Kidney (tissue), 22 donors: ENCODE measurements at places on chromosomes 4 and X. TPM values are rescaled to one million over a fixed set of nuclear protein-coding genes. Genes with fewer than 3 reads are reported as not detected.

PASD1 gene
- not detected for total RNA-seq

GPR119 gene
- total RNA-seq = not detected

GAGE1 gene
- total RNA-seq = not detected

RBMXL3 gene
- not detected for total RNA-seq

PAGE4 gene
- not detected for total RNA-seq

EDA2R gene
- 2.5 TPM for total RNA-seq

- no peaks in the 10 kb centered on the region for H3K4me1 ChIP-seq
- H3K27ac ChIP-seq = no peak overlapping the region
- no peaks in the 10 kb centered on the region for H3K27me3 ChIP-seq
- H3K4me3 ChIP-seq = no peak overlapping the region
- DNase-seq = no peak
Observed at GRCh38 chr4:28358606-28359005, 1498.0 kb downstream of the STIM2 start.

GRCh38 chr4:100968046-100968445, 379.3 kb downstream of the PPP3CA start:
- H3K27me3 ChIP-seq = no peaks in the 10 kb centered on the region
- DNase-seq = no peak
- no peaks in the 10 kb centered on the region for H3K4me1 ChIP-seq

- H3K4me1 ChIP-seq = no peaks in the 10 kb centered on the region
- H3K4me3 ChIP-seq = no peak overlapping the region
- H3K36me3 ChIP-seq = no peaks in the 10 kb centered on the region
- no peak overlapping the region for H3K27ac ChIP-seq
- no peak for DNase-seq
- no peaks in the 10 kb centered on the region for H3K27me3 ChIP-seq
Observed at GRCh38 chr4:154073107-154073822, 284.4 kb upstream of the SFRP2 start.

GRCh38 chr4:132593717-132594400, 555.2 kb upstream of the PCDH10 start:
- DNase-seq = no peak
- H3K27me3 ChIP-seq = no peaks in the 10 kb centered on the region
- H3K36me3 ChIP-seq = no peaks in the 10 kb centered on the region
- H3K27ac ChIP-seq = no peak overlapping the region

DNA sequence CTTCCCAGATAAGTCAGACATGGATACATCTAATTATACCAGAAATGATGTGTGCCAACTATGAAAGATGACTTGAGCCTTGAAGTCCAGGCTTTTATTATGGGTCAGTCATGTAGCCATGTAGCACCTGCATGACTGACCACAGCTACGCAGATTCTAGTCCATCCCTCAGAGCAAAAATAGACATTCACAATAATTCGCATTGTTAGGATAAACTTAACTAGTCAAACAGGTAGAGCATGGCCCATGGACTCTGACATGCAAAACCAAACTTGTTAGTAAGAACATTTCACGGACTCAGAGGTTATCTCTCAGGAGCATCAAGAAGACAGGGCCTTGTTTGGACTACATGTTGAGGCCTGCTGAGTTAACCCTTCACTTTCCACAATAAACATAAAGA, 132.6 kb downstream of the PWWP3B start:
- no peaks in the 10 kb centered on the region for H3K4me1 ChIP-seq
- no peak overlapping the region for H3K4me3 ChIP-seq
- DNase-seq = no peak

DNA sequence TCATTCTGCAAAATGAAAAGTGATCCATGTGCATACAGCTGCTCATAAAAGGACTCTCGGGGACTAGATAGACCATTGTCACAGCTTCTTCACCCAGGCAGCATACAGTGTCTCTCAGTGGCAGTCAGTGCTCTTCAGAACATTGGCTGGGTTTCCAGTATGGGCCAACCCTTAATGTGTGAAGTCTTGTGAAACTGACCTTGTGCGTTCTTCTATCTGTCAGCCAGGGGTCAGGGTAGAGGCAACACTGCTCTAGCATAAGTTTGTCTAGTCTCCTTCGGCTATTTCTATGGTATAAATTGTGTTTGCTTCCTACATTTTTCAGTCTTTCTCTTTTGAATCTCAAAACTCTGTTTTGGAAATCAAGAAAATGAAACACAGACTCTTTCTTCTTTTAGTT, 37.0 kb upstream of the SMIM31 start:
- H3K27me3 ChIP-seq = no peaks in the 10 kb centered on the region
- H3K27ac ChIP-seq = no peak overlapping the region
- H3K4me3 ChIP-seq = no peak overlapping the region
- H3K4me1 ChIP-seq = no peaks in the 10 kb centered on the region
- no peaks in the 10 kb centered on the region for H3K36me3 ChIP-seq
- DNase-seq = no peak

DNA sequence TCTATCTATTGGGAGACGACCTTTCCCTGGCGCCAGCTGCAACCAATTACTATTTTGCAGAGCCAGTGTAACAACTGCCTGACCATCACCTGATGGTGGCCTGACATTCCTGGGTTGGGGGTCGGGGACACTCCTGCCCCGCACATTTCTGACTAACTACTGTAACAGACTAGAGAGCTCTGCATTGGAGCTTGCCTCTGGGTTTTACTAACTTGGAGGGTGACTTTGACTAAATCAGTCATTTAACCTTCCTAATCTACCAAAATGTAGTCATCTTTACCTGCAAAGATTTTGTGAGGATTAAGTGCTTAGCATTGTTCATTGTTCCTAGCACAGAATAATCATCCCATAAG, 37.5 kb upstream of the ABCG2 start:
- H3K36me3 ChIP-seq = no peaks in the 10 kb centered on the region
- no peak for DNase-seq
- H3K27me3 ChIP-seq = no peaks in the 10 kb centered on the region
- no peaks in the 10 kb centered on the region for H3K4me1 ChIP-seq

DNA sequence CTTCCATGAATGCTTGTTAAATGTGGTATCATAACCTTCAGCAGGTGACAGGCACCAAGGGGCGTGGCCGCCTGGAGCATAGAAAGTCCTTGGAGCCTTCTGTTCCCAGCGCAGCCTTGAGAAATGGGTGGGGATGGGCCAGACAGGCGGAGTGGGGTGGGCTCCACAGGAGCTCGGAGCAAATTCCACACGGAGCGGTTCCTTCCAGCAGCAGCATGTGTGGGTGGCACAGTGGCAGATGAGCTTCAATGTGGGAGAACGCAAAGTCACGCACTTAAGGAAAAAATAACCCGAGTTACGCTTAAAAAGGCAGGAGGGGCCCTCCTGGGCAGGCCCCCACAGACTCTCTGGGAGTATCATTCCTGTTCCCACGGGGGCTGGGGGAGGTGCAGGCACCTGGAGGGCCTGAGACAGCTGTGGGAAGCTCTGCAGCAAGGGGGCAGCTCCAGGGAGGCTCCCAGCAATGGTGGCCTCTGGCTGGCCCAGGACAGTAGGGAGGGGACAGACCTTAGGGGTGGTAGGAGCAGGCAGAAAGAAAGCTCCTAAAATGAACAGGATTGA, 15.3 kb downstream of the TMEM271 start:
- no peaks in the 10 kb centered on the region for H3K4me1 ChIP-seq
- H3K27me3 ChIP-seq = no peaks in the 10 kb centered on the region
- H3K4me3 ChIP-seq = no peak overlapping the region
- H3K27ac ChIP-seq = no peak overlapping the region
- DNase-seq = no peak
